Motor neuron (in vitro differentiated cells): ENCODE measurements at places on chromosomes 1 and 21. TPM values are rescaled to one million over a fixed set of nuclear protein-coding genes. Genes with fewer than 3 reads are reported as not detected.

Gene OR2L3
- 0.11 and 0.20 TPM in 2 replicates for total RNA-seq

Gene SLC6A17
- total RNA-seq, result 0.46 and 0.58 TPM in 2 replicates

Gene ERG
- 0.78 and 0.81 TPM in 2 replicates for total RNA-seq

Gene TP73
- total RNA-seq, result 0.38 and 0.56 TPM in 2 replicates

Gene NBPF20
- 2.1 TPM in 2 replicates for total RNA-seq

Gene SLC1A7
- total RNA-seq, result 0.14 TPM in 1 of 2 replicates, not detected in the other

Gene CLDN19
- 0.66 TPM in 1 of 2 replicates, not detected in the other for total RNA-seq

Gene C1orf232
- 0.88 and 1.2 TPM in 2 replicates for total RNA-seq

Gene WDTC1
- total RNA-seq, result 35.1 and 35.4 TPM in 2 replicates

Gene TLCD4
- 2.1 and 2.7 TPM in 2 replicates for total RNA-seq
